ENCODE measurements at places on chromosomes 11 and 22. TPM values are rescaled to one million over a fixed set of nuclear protein-coding genes. Genes with fewer than 3 reads are reported as not detected.
A peak's percentile ranks its signal among the peaks of the same experiment; 100 is the strongest.

DNA sequence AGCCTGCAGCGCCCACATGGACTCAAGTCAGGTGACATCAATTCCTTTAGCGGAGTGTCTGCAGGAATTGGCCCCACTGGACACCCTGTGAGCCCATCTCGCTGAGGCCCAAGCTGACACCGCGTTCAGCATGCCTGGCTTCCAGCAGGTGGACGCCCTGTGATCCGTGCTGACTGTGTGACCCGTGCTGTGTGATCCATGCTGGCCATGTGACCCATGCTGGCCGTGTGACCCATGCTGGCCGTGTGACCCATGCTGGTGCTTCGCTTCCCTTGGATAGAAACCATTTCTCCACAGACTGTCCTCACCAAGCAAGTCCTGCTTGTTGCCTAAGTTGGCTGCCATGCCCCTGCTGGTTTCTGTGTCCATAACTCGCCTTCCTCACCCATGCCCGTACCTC is 392.1 kb downstream of the BRD1 start:
- no peak for DNase-seq

SCGB1C1 gene
- total RNA-seq = not detected

DNA sequence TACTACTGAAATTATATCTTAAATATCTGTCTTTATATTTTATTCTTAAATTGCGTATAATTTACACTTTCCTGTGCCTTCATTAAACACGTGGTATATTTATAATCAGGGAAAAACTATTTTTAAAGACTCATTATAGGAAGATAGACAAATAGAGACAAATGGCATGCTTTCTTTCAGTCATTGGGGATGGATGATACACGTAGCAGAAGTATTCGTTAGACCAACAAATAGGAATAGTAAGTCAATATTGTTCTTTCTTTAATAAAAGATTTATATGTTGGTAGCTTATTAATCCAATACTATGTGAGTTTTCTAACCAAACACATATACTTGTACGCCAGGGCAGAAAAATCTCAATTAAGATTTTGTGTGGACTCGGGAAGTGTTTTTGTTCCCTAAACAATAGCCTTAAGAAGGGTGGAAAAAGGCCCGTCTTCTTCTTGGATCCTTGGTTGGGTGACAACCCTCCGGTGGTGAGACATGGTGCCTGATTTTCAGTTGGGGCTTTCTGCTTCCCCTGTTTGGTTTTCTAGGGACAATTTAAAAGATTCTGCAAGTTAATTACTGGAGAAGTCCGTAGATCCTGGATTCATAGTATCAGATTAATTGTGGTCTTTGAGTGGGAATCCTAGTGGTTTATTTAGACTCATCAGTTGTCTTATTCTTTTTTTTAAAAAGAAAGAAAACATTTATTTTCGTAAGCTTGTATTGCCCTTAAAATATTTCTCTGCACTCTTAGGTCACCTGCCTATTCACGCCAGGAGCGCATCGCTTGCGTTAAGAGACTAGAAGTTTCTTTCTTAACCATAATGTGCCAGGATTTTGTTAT is 83.5 kb upstream of the WNT7B start:
- peak; percentile 17 for DNase-seq

DNA sequence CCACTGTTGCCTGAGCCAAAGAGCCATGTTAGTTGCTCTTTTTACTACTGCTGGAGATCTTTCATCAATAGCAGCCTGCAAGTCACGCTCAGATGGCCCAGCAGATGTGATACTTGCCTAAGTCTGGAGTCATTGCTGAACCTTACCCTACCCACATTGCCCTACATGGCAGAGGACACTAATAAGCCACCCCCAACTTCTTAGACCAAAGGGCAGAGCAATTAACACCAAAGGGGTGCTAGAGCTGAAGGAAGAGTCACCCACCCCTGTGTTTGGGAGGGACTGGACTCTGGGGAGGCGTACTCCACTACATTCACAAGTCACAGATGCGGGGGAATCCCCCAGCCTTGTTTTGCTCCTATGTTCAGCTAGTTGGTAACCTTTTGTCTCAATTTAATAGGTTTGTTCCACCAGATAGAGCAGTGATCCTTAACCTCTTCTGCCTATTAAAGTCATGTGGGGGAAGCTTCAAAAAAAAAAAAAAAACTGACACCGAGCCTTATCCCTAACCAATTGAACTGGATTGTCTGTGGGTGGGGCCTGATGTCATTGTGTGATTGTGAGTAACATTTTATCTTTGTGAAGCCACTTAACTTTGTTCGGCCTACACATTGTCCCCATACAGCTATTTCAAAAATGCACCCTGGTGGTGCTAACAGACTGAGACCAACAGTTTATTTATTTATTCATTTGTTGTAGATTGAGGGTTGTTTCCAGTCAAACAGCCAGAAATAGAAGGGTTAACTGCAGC is 13.1 kb downstream of the ADM start:
- DNase-seq = no peak

CFAP300 gene
- 3.9 TPM for total RNA-seq

DNA sequence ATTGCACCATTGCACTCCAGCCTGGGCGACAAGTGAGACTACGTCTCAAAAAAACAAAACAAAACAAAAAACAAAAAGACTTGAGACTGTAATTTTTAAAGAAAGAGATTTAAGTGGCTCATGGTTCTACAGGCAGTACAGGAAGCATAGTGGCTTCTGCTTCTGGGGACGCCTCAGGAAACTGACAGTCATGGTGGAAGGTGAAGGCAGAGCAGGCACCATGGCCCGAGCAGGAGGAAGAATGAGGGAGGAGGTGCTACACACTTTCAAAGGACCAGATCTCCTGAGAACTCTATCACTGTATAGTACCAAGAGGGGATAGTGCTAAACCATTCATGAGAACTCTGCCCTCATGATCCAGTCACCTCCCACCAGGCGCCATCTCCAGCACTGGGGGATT is 52.0 kb downstream of the CBL start:
- DNase-seq = no peak

GRCh38 chr11:11555208-11555607 is 66.6 kb downstream of the GALNT18 start:
- DNase-seq = no peak

GRCh38 chr11:1564535-1565172 is 7.4 kb downstream of the DUSP8 start:
- peak; percentile 33 for DNase-seq

GRCh38 chr22:50415426-50415825 is 59.4 kb downstream of the SBF1 start:
- no peak for DNase-seq

USP2 gene
- 1.8 TPM for total RNA-seq

GRCh38 chr22:46262449-46263215 is 511 bp downstream of the PKDREJ start:
- no peak for DNase-seq

DNA sequence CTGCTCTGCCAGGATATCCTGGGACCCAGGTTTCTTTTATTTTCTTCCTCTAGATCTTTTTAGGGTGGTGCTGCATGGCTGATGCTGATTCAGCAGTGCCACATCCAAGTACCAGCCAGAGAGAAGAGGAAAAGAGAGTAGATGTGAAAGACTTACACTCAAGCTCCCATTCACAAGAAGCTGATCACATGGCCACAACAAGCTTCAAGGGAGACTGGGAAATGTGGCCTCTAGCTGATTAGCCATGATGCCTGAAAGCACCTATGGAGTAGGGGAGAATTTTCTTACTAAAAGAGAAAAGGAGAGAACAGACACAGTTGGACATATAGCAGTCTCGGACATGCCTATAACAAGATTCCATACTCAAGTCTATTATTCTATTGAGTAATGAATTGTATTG is 34.4 kb upstream of the FJX1 start:
- DNase-seq = peak; percentile 6

- no peak for DNase-seq
Measured at GRCh38 chr11:42762348-42762747, 549.4 kb upstream of the API5 start.

DNA sequence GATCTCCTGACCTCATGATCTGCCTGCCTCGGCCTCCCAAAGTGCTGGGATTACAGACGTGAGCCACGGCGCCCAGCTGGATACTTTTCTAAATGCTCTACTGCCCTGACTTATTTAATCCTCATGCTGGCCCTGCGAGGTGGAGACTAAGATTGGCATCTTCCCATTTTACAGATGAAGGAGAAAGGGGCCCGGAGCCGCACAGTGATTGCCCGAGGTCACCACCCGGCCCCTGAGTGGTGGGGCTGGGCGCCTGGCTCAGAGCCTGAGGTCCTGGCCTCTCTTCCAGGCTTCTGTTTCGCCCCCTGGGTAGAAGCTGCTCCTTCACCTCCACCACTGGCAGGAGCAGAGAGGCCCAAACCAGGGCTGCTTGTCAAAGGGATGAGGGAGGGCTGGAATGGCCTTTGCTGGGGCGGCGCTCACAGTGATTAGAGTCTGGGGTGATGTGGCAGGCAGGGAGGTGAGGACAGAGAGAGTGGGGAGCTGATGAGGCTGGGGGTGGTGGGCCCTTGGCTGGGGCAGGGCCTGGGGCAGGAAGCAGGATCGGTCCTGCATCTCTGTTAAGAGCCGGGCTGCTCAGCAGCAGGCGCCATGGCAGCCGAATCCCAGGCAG is 15.4 kb upstream of the MPPED1 start:
- DNase-seq = no peak

DNA sequence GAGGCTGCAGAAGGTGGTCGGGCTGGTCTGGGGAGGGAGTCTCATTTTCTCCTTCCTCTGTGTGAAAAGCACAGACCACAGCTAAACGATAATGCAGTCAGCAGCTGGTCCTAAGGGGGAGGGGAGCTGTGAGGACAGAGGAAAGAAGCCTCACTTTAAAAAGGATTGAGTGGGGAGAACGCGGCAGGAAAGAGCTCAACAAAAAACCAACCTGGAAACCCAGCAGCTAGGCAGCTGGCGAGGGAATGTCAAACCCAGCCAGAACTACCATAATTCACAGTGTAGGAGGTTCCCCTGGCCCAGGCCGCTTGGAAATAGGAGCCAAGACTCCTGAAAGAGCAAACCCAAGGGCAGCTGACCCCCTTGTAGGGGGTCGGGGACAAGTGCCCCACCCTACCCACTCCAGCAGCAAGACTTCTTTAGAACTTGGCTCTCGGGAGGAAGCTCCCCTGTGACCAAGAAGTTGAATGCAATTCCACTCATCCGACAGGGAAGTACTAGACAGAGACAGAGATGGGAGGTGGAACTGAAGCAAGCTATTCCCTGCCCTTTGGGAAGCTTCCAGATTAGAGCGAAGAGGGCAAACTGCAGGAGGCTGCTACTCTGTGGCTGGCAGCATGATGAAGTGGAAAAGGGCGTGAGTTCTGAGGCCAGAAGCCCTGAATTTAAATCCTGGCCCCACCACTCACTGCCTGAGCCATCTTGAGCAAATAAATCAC is 16.5 kb upstream of the DGKZ start:
- no peak for DNase-seq

GRCh38 chr22:21606775-21607174 is 23.0 kb downstream of the YDJC start:
- no peak for DNase-seq

- no peak for DNase-seq
Measured at GRCh38 chr22:23228503-23228902, 48.2 kb downstream of the BCR start.

DNA sequence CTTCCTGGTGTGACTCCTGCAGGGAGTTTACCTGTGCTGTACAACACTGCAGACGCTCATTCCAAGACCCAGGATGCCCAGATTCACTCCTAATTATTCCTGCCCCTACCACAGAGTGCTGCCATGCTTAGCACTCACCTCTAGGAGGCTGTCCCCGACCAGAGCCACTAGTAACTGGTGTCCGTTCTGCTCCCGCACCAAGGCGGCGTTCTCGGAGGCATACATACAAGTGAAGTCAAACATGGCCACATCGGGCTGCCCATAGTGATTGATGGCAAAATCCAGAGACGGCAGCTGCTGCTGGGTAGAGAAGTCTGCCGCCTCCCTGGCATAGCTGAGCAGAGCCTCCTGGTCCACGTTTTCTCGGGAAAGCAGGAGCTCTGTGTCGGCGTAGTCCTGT is 122.3 kb upstream of the BID start:
- no peak for DNase-seq

- DNase-seq = no peak
Measured at GRCh38 chr22:46604306-46604690, 15.9 kb upstream of the GRAMD4 start.

GRCh38 chr22:19105867-19106802 is 16.1 kb downstream of the DGCR2 start:
- peak; percentile 12 for DNase-seq

GRCh38 chr11:121113611-121114010 is 12.6 kb downstream of the TECTA start:
- DNase-seq = no peak

DNA sequence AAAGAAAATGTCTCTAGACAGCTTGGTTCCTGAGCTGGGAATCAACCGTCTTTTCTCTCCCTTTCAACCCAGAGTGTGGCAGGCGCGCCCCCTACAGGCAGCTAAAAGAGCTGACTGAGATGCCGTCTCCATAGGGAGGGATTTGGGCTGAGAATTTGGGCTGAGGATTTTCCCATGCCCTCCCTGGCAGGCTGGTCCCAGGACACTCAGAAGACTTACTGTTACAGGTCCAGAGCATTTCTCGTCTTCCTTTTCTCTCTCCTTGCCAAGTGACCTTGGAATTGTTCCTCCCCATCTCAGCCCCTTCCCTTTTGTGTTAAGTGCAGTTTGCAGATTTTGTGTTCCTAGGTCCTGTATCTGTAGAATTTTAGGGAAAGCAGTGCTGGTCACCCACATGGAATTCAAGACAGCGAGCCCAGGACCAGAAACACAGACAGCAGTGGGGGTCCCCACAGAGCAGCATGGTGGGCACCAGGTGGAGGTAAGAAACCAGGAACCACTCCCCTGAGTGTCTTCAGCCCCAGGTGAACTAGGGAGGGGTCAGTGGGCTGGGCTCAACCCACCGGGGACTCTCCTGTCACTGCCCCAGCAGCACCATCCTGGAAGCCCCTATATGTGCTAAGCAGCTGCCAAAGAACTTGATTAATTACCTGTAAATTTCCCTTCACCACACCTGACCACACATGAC is 9.9 kb upstream of the IGLL5 start:
- DNase-seq = peak; percentile 62

SAA2 gene
- not detected for total RNA-seq

GRCh38 chr11:33891714-33892327 is at the start of gene LMO2:
Gene LMO2, minus strand, starts transcription at chr11:33892076. Its CDS starts 22,360 bp downstream, at chr11:33869716.
- no peak for DNase-seq

- peak; percentile 77 for DNase-seq
Measured at GRCh38 chr22:30312053-30312452, 14.7 kb downstream of the TBC1D10A start.

OR5A1 gene
- not detected for total RNA-seq

GRCh38 chr11:75028321-75028720 is 39.6 kb downstream of the NEU3 start:
- no peak for DNase-seq

- DNase-seq = no peak
Measured at GRCh38 chr11:104898685-104899013, 389 bp upstream of the CASP12 start.

MUC5B gene
- 24.3 TPM for total RNA-seq

OR10A2 gene
- not detected for total RNA-seq

MS4A15 gene
- total RNA-seq = not detected

RAB3IL1 gene
- total RNA-seq = 6.6 TPM

OR52H1 gene
- total RNA-seq = not detected

GVQW3 gene
- 1.2 TPM for total RNA-seq

NRXN2 gene
- total RNA-seq = not detected

GRCh38 chr11:44992181-44992582 is 41.5 kb upstream of the TP53I11 start:
- no peak for DNase-seq

- no peak for DNase-seq
Measured at GRCh38 chr11:15663777-15664218, 549.1 kb downstream of the INSC start.
